ENCODE measurements at places on chromosomes 11 and 22. TPM values are rescaled to one million over a fixed set of nuclear protein-coding genes. Genes with fewer than 3 reads are reported as not detected.

CYP2D6 gene
- under 0.01 TPM for total RNA-seq

GRCh38 chr22:28044546-28045173 is 125.6 kb upstream of the PITPNB start:
- no peak for DNase-seq

- DNase-seq, result peak; percentile 69
Observed at GRCh38 chr11:128884703-128885338, 6.3 kb upstream of the KCNJ5 start.

ESAM gene
- total RNA-seq, result under 0.01 TPM

DNA sequence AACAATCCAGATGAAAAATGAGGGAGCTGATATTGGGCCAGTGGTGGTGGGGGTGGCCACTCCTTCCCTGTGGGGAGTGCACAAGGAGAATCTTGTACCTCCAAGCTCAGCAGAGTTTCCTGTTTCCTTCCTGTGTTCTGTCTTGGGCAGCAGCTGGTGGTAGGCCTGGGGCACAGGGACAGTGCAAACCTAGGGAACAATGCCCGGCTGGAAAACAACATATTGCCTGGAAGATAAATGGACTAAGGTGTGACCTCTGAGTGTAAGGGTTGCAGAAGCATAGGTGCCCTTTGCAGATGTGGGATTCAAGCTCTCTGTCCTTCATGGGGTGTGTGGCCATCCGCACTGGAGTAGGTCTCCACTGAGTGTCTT is 5.8 kb upstream of the JAM3 start:
- DNase-seq, result no peak

DNA sequence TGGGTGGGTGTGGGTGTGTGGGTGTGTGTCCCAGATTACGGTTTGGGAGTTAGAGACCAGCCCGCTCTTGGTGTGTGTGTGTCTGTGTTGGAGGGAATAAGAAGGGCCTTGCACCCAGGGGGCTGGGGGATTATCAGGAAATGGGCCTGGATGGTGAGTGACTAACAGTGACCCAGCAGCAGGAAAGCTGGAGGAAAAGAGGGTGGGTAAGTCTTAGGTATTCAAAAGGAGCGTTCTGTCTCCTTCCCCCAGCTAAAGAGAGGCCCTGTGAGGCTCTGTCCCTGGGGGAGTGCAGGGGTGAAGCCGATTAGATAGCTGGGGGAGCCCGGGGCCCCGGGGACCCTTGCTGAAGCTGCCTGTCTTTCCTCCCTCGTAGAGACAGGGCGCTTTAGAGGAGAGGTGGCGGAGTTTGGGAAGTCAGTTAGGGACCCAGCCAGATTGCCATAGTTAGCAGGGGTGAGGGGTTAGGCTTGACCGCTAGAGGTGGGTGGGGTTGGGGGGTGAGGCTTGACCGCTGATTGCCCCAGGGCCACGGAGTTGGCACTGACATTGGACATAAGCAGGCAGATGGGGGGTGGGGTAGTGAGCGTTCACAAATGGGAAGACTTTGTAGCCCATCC is 1.5 kb downstream of the OAF start:
- DNase-seq, result peak; percentile 32

DNA sequence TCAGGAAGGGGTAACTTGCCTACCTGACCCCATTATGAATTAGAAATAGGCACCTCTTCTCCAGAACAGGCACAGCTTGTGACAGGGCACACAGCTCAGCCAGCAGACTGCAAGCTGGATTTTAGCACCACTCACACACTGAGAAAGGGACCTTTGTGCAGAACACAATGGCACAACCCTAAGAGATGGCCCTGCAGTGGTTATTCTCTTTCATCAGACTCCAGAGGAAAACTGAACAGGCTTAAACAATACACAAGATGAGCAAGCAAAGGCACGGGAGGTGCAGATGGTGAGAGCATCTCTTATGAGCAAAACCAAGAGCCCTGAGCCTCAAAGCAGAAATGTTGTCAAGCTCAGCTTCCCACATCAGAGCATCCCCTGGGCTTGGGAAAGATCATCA is 93.8 kb upstream of the LRRC55 start:
- DNase-seq, result no peak

OR52A1 gene
- not detected for total RNA-seq

DNA sequence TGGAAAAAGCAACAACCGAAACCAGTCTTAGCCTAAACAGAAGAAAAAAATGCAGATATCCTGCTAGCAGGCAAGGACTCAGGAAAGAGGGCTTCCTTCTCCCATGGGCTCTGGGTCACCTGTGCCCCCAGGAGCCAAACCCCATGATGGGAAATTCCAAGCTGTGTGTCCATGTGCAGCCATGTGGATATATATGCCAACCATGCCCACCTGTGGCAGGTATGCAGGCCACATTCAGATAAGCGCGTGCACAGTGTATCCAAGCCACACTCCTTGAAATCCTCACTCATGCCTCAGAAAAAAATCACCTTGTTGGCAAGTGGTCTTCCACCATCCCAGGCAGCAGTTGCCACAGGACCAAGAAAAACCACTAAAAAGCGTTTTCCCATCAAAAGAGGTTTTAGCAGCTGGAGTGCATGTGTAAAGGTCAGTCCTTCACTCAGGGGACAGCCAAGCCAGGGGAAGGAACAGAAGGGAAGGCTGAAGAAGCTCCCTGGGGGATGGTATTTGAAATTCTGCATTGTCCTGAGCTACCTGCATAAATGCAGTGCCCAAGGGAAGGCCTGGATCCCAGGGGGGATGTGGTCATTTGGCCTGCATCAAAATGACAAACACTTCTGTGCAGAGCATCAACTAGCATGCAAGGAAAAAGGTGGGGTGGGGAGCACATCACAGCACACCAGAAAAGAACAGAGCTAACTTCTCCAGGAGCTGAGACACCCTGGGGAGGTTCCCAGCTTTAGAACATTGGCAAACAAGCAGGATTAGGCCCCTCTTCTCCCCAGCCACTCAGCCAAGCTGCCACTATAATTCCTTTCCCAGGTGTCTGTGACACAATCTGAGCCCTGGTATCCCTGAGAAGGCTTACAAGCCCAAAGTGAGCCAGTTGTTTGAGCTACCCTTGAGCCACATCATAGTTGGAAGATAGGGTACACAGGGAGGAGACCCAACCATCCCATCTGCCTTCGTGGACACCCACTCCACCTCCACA is 76.2 kb downstream of the GALNT18 start:
- no peak for DNase-seq

OR8G1 gene
- not detected for total RNA-seq

- DNase-seq, result peak; percentile 60
Observed at GRCh38 chr11:110818032-110818687, 105.9 kb upstream of the ARHGAP20 start.

DNA sequence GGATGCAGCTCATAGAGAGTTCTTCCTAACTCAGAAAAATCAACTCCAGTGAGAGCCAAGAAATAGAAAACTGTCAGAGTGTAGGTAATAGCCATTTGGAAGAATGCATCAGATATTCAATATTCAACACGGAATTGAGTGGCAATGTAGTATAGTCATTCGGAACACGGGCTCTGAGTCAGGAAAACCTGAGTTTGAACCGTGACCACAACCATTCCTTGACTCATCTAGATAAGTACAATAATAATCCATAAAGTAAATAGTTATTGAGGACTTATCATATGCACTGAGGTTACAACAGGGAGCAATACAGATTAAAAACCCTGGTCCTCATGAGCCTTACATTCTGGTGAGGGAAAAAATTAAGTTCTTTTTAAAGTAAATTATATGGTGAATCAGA is 62.6 kb upstream of the PHF21A start:
- DNase-seq, result peak; percentile 84

DNA sequence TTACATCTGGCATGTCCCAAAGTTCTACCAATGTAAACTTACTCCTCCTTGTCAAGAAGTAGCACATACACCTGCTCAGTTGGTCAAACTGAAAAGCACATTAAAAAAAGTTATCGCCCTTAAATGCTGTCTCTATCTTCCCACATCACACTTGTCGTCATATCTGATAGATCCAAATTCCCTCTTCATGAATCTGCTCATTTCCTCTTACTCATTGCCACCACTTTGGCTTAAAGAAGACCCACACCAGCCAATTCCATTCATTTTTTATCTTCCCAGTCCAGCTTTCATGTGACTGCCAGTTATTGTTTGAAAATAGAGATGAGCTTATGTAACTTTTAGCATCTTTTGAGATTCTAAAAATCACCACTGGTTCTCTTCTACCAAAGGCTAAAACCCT is 305.9 kb upstream of the MTNR1B start:
- DNase-seq, result no peak

DNA sequence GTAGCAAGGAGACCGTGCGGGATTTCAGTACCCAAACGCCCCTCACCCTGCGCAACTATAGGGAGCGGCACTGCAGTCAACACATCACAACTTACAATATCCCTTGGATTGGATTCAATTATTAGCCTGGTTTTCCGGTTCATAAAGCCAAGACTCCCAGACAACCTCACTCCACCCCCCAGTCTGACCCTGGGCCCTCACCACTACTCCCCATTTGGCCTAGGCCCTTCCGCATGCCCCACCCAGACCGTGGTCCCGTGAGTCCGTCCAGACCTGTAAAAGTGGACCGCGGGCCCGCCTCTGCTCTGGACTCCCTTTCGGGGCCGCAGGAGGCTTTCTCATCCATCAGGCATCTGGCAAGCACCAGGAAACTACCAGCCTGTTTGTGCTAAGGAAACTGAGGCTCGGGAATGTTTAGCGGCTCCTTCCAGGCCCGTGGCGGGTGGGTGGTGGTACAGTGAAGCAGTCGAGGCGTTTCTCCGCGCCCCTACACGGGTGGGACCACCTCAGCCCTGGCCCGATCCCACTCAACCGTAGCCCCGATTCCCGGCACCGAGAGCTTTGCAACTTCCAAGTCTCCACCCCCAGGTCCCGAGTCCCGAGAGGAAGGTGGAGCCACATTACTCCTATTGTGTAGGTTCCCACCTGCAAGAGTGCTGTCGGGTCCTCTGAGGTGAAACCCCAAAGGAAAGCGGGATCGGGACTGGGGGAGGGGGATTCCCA is 679 bp upstream of the DPP3 start:
- peak; percentile 20 for DNase-seq

KRTAP5-1 gene
- not detected for total RNA-seq

GRCh38 chr11:112265659-112266409 is 5.2 kb upstream of the PLET1 start:
- peak; percentile 34 for DNase-seq

TMEM45B gene
- total RNA-seq, result not detected

OR10A5 gene
- not detected for total RNA-seq

C11orf87 gene
- under 0.01 TPM for total RNA-seq

GRCh38 chr11:69055598-69056516 is 7.1 kb downstream of the TPCN2 start:
- no peak for DNase-seq

B4GALNT4 gene
- total RNA-seq, result 6.1 TPM

DBX1 gene
- not detected for total RNA-seq

APOA1 gene
- total RNA-seq, result 0.56 TPM

- DNase-seq, result no peak
Observed at GRCh38 chr22:35460688-35461087, 60.7 kb downstream of the MCM5 start.

DNA sequence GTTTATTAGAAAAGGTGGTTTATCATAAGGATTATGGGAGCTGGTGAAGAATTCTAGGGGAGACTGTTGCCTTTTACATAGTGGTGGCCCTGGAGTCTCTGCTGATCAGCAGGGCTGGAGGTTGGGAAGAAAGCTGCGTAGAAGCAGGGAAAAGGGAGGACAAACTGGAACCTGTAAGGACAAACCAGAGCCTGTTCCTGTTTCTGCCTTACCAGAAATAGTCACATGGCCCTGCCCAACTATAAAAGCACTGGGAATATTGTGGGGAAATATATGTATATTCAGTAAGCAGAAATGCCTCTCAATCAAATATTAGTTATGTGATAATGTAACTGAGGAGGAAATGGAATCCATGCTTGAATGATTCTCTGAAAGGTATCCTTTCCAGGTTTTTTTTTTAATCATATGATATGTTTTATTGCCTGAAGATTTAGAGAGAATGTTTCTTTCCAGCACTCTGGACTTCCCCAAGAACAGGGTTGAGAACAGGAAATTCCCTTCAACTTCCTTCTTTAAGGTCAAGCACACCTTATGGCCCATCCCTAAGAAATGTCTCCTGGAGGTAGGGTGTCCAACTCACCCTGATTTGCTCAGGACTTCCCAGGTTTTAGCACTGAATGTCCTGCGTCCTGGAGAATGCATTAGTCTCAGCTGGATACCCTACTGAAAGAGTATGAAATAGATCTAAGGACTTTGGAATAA is 33.9 kb upstream of the SCUBE2 start:
- no peak for DNase-seq

- no peak for DNase-seq
Observed at GRCh38 chr22:23793326-23793725, 6.6 kb downstream of the SMARCB1 start.

GRCh38 chr11:37442576-37442975 is 844.5 kb upstream of the RAG2 start:
- peak; percentile 4 for DNase-seq

GRCh38 chr22:36330655-36331305 is 57.0 kb downstream of the MYH9 start:
- DNase-seq, result peak; percentile 63

GRCh38 chr11:82038154-82038553 is 695.5 kb downstream of the FAM181B start:
- DNase-seq, result no peak

DNA sequence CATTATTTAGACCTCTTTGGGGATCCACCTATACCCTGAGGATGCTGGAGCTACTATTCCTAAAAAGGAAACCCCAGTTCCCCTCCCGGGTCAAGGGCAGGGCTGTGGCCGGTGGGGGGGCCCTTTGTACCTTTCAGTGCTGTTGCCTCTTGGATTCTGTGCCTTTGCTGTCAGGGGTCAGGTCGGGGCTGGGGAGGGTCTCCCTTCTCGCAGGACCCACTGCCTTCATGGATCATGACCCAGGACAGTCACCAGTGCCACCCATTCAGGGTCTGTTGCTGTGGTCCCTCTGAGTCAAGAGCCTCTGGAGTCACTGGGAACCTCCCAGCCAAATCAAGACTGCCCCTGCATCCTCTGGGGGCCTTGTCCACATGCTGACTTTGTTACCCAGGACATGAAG is 78.1 kb upstream of the CCND1 start:
- DNase-seq, result no peak

MUC5AC gene
- total RNA-seq, result not detected

GRCh38 chr11:120994091-120994859 is 29.6 kb upstream of the TBCEL start:
- DNase-seq, result no peak

PDHX gene
- 37.2 TPM for total RNA-seq

CDC45 gene
- 37.5 TPM for total RNA-seq

DNA sequence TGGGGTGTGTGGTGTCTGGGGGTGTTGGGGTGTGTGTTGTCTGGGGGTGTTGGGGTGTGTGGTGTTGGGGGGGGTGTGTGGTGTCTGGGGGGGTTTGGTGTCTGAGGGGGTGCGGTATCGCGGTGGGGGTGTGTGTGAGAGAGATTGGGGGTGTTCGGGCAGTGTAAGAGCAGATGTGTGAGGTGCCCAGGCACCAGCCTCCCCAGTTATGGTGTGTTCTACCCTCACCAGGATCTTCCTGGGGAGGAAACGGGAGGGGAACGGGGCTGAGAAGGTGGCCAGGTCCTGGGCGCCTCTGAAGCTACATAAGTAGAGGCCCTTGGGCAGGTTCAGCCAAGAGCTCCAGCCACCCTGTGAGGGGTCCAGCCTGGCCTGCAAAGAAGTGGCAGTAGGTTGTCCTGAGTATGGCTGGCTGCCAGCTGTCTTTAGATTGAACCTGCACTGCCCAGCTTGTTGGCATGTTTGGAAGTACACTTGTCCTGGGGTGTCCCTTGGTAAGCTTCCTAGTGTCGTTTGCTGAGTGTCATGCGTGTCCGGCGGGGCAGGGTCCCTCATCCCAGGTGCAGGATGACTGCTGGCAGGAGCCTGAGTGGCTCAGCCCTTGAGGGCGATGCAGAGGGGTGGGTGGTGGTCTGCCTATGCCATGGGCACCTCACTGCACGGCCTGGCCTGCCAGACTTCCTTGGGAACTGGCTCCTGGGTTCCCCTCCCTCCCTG is 6.5 kb upstream of the TRMT2A start:
- DNase-seq, result no peak

GP1BB gene
- 0.18 TPM for total RNA-seq
